Muscle of back (tissue), 13 donors: ENCODE measurements at places on chromosomes 1 and 21. TPM values are rescaled to one million over a fixed set of nuclear protein-coding genes. Genes with fewer than 3 reads are reported as not detected.

Gene FAM72B
- polyA plus RNA-seq, result 5.1 TPM

Gene FLG
- 0.43 TPM for polyA plus RNA-seq

GRCh38 chr1:6244401-6245049 lies 546 bp downstream of the HES3 start:
- DNase-seq, result peak; percentile 21

DNA sequence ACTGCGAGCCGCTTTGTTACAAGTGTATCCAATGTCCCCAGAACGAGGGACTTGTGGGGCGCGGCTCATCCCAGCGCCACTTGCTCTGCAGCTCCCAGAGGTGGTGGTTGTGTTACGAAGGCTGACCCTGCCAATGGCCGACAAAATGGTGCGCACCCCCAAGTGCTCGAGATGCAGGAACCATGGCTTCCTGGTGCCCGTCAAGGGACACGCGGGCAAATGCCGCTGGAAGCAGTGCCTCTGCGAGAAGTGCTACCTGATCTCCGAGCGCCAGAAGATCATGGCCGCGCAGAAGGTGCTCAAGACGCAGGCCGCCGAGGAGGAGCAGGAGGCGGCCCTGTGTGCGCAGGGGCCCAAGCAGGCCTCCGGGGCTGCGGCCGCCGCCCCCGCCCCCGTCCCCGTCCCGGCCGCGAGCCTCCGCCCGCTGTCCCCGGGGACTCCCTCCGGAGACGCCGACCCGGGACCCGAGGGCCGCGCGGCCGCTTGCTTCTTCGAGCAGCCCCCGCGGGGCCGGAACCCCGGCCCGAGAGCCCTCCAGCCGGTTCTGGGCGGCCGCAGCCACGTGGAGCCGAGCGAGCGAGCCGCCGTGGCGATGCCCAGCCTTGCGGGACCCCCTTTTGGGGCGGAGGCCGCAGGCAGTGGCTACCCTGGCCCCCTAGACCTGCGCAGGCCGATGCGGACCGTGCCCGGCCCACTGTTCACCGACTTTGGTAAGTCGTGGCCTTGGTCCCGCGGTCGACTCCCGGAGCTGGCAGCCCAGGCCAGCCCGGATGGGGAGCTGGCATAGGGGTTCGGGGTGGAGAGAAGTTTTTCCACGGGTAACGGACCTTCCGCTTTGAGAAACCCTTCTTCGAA lies at the start of gene DMRTB1:
DMRTB1 (plus strand) TSS at position 79 of the 855 bp plus-strand sequence; CDS start at position 134, 55 bp downstream.
- DNase-seq, result no peak

- DNase-seq, result no peak
Observed at GRCh38 chr1:18244762-18245161, 137.2 kb downstream of the IGSF21 start.

Gene H3-3A
- polyA plus RNA-seq, result 787 TPM

- DNase-seq, result peak; percentile 29
Observed at GRCh38 chr1:34166625-34167361, 1.8 kb upstream of the CSMD2 start.

GRCh38 chr1:195960580-195960979 lies 647.7 kb downstream of the KCNT2 start:
- DNase-seq, result no peak

DNA sequence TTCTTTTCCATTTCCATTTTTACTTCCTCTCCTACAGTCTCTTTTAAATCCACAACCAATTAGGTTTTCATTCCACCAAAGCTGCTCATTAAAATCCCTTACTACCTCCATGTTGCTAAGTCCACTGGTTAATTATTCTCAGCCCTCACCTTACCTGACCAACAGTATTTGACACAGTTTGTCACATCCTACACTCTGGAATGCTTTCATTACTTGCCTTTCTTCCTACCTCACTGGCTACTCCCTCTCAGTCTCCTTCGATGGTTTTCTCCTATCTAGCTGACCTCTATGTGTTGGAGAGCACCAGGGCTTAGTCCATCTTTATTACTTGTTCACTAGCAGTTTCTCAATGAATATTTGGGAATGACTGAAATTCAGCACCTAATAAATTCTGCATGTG lies 78.6 kb downstream of the NME7 start:
- no peak for DNase-seq

Gene COL8A2
- 10.6 TPM for polyA plus RNA-seq

DNA sequence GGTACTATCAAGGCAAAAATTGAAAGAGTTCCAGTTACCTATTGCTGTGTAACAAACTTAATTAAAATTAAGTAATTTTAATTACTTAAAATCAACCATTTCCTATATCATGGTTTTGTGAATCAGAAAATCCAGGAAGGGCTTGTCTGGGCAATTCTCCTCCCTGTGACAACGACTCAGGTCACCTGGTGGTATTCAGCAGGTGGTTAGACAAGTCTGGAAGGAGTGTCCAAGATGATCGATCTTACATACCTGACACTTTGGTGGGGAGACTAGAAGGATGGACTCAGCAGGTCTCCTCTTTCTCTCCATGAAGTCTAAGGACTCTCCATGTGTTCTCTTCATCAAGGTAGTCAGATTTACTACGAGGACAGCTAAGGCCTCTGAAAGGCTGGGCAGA lies 22.9 kb downstream of the SERPINC1 start:
- DNase-seq, result no peak

Gene HIVEP3
- 2.4 TPM for polyA plus RNA-seq

Gene LCK
- polyA plus RNA-seq, result 0.26 TPM

DNA sequence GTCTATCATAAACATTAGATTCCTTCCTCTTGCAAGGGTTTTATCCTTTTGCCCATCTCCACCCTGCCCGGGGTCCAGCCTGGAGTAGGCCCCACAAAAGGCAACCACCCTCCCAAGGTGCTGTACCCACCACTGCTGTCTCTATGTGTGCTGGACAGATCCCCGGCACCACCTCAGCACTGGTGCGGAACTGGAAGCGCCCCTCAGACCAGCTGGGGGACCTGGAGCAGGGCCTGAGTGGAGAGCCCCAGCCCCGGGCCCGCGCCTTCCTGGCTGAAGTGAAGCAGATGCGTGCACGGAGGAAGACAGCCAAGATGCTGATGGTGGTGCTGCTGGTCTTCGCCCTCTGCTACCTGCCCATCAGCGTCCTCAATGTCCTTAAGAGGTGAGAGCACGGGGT lies 5.9 kb downstream of the HCRTR1 start:
- DNase-seq, result no peak

Gene NCMAP
- polyA plus RNA-seq, result not detected

DNA sequence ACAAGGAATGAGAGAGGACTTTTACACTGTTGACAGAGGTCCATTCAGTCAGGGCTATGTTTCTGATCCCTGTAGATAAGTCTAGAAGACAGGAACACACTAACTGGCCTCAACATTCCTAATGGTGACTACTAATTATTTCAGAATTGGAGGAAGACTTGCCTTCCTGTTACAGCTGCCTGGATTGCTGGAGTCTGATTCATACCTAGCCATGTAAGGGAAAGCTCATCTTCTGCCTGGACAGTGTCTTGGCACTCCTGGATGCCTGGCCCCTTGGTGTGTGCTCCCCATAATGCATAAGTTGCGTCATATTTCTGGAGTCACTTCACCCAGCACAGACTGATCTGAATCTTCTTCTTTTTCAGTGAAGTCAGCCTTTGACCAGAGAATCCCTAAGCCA lies 326.0 kb upstream of the RUNX1 start:
- peak; percentile 81 for DNase-seq

Gene OR2G6
- not detected for polyA plus RNA-seq

GRCh38 chr1:43440358-43440757 lies 13.4 kb downstream of the HYI start:
- DNase-seq, result no peak

GRCh38 chr1:61580417-61580816 lies 144.5 kb downstream of the TM2D1 start:
- DNase-seq, result no peak

GRCh38 chr1:247316590-247317197 lies 15.0 kb downstream of the ZNF496 start:
- no peak for DNase-seq

Gene CLEC20A
- polyA plus RNA-seq, result not detected

Gene S100A10
- polyA plus RNA-seq, result 304 TPM

GRCh38 chr1:232529747-232530146 lies 100.2 kb downstream of the SIPA1L2 start:
- no peak for DNase-seq

GRCh38 chr1:114597949-114598348 lies 16.5 kb upstream of the BCAS2 start:
- no peak for DNase-seq

GRCh38 chr1:219882755-219883154 lies 45.6 kb downstream of the SLC30A10 start:
- DNase-seq, result no peak

- no peak for DNase-seq
Observed at GRCh38 chr1:1895456-1896336, 4.8 kb upstream of the GNB1 start.

Gene LINGO4
- 0.25 TPM for polyA plus RNA-seq

GRCh38 chr1:182299728-182300616 lies 91.6 kb downstream of the GLUL start:
- DNase-seq, result no peak

- no peak for DNase-seq
Observed at GRCh38 chr1:154866257-154867063, 3.6 kb downstream of the KCNN3 start.

Gene CHRM3
- polyA plus RNA-seq, result 1.3 TPM

DNA sequence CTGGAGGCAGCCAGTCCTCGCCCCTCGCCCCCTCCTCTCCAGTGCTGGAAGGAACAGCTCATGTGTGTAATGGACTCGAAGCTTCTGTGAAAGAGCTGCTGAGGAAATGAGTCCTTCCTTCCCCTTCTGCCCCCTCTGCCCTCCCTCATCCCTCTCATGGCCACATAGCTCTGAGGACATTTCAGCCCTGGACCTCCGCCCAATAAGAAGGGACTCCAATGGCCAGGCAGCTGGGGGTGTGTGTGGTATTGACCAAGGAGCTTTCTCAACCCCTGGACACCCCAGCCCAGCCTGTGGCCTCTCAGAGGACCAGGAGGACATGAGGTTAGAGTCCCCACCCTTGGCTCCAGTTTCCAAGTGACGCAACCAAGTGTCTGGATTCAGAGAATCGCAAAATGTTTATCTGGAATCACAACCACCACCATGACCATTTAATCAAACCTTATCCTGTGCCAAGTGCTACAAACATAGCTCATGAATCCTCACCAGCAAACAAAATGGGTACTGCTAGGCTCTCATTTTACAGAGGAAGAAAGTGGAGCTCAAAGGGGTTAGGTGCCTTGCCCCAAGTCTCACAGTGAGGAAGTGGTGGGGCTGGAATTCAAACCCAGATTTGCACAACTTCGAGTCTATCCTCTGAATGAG lies 47.8 kb upstream of the ECE1 start:
- peak; percentile 82 for DNase-seq

DNA sequence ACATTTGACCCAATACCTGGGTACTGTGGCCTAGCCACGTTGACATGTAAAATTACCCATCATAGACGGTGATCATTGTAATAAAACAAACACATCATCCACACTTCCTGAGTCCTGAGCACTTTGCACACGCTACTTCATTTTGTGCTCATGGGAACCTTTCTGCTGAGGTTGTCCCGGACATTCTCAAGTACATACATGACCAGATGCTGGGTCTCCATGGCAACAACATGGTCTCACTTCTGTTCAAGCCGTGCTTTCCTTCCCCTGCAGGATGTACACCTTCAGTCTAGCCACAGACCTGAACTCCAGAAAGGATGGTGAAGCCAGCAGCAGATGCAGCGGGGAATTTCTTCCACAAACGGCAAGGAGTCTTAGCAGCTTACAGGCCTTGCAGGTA lies 22.7 kb downstream of the UBASH3A start:
- DNase-seq, result no peak

GRCh38 chr21:34141373-34141772 lies 68.0 kb downstream of the MRPS6 start:
- DNase-seq, result no peak

GRCh38 chr1:226582966-226583365 lies 34.4 kb downstream of the STUM start:
- DNase-seq, result no peak

DNA sequence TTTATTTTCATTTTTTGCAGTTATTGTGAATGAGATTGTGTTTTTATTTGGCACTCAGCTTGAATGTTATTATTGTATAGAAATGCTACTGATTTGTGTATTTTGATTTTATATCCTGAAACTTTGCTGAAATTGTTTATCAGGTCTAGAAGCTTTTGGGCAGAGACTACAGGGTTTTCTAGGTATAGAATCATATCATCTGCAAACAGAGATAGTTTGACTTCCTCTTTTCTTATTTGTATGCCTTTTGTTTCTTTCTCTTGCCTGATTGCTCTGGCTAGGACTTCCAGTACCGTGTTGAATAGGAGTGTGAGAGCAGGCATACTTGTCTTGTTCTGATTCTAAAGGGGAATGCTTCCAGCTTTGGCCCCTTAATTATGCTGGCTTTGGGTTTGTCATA lies 27.3 kb downstream of the ZNF691 start:
- no peak for DNase-seq

- DNase-seq, result peak; percentile 60
Observed at GRCh38 chr1:21904704-21905520, 32.2 kb downstream of the HSPG2 start.

Gene CLCA1
- not detected for polyA plus RNA-seq

- DNase-seq, result no peak
Observed at GRCh38 chr1:87274851-87275250, 53.8 kb upstream of the LMO4 start.

DNA sequence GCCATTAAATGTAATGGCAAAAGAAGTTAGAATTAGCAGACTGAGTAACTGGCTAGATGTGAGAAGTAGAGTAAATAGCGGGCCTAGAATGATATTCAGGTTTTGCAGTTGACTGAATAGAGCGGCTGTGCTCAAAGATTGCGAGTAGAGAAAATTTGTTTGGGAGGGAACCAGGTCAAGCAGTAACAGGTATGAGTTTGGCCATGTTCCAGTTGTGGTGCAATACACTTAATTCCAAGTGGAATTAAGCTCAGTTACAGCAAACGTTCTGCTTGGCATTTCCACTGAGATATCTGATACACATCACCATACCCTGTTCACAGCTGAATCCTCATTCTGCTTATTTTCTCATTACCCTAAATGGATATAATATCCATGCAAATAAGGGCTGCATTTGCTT lies 1382.9 kb downstream of the MRPL39 start:
- DNase-seq, result no peak

DNA sequence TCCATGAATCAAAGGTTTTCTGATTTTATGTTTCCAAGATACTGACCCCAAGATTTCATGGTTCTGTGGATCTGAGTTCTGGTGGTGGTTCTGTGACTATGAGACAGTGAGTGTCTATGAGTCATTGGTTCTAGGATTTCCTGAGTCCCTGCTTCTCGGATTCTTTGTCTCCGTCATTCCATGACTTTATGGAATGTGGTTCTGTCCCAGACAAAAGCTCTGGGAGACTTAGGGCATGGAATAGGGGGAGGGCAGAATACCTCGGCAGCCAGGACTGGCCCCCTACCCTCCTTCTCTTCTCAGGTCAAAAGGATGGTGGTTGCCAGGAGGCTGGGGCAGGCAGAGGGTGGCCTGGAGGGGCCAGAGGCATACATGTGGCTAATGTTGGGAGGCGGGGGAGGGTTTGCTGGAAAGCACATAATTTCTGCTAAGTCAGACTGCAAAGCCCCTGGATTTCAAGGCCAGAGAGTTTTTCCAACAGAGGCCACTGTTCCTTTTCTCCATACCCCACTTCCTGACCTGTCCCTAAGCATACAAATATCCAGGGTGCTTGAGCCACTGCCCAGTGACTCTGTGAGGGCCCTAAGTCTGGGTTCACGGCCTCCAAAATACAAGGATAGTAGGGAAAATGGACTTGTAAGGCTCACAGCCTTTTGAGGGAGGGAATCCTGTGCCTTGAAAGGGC lies 17.2 kb downstream of the CDCP2 start:
- DNase-seq, result peak; percentile 57
